ENCODE measurements at places on chromosomes 1 and 21.

DNA sequence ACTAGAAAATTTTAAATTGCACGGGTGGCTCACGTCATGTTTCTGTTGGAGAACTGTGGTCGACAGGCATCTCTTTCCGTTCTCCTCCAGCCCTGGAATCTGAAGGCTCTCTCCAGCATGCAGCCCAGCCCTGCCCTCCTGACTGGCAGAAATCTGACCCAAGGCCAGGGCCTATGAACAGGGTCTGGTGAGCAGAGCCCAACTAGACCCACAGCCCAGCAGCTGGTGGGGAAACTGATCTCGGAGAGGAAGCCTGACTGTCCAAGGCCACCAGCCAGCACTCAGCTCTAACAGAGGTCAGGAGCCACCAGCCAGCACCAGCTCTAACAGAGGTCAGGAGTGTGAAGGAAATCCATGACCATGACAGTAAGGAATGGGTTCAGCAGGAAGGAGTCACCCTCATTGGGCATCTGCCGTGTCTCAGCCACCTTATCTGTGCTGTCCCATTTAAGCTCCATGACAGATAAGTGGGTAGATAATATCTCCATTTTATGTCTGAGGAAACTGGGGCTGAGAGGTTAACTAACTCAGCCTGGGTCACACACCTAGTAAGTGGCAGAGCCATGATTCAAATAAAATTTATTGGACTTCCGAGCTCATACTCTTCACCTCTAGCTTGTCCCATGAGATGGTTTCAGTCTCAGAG lies 20.2 kb upstream of the PKP1 start:
- no peak for DNase-seq

DNA sequence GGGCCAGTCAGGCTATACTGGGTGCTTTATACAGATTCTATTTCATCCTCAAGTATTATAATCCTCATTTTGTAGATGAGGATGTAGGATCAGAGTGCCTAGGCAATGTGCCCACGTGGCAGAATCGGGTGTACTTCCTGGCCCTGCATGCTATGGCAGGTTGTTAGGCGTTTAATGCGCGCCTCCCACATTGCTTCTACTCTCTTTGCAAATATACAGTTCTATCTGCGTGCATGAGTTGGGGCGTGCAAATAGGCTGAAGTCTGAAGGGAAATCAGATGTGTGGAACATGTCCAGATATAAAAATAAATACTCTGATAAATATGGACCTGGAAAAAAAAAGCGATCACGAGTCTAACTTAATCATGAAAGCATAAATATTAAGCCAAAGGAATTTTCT lies 194.7 kb upstream of the FMN2 start:
- no peak for DNase-seq

DNA sequence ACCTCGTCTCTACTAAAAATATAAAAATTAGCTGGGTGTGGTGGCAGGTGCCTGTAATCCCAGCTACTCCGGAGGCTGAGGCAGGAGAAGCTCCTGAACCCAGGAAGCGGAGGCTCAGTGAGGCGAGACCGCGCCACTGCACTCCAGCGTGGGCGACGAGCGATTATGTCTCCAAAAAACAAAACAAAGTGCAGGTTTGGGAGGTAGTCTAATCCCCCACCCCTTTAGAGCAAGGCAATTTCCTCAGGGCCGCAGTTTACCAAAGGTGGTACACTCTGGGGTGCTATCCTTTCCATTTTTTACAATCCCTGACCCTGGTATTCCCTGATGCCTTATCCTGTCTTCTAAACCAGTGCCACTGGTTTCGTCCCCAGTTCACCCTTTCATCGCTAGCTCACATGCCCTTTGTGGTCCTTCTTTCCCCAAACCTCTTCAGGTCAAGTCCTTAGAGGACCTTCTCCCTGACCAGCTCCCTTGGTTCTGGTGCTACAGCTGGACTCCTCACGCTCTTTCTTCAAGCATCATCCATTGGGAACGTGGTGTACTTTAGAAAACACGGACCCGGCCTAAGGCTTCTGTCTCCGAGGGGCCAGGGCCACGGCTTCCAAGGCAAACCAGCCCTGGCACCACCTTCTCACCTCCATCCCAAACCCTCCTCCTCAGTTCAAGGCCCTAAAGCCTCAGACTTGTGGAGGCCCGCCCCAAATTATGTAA lies 873 bp downstream of the IFT25 start:
- DNase-seq, result no peak

DNA sequence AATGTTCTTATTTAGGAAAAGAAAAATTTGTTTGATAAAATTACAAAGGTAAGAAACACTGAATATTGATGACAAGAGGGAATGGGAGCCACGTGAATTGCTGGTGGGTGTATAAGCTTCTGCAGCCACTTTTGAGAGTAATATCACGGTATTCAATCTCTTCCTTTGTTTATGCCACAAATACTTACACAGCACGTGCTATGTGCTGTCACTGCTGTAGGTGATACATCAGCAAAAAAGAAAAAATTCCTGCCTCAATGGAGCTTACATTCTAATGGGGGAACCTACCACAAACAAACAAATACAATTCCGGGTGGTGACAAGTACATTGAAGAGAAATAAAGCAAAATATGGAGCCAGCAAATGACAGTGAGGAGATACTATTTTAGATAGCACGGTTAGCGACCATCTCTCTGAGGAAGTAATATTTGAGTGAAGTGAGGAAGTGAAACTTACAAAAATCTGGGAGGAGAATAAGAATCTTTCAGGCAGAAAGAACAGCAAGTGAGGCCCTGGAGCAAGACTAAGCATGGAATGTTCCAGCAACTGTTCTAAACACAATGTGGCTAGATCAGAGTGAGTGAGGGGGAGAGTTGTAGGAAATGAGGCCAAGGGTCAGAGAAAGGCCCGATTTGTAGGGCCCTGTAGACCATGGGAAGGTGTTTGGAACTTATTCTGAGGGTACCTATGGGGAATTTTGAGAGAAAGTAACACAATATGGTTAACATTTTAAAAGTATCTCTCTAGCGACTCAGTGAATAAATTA lies 2.6 kb upstream of the FCRLB start:
- DNase-seq, result no peak

GRCh38 chr1:181033799-181034451 lies at the start of gene MR1:
Gene MR1 (plus strand): TSS chr1:181033983. CDS start chr1:181034008, 25 bp downstream.
- peak; percentile 80 for DNase-seq

DNA sequence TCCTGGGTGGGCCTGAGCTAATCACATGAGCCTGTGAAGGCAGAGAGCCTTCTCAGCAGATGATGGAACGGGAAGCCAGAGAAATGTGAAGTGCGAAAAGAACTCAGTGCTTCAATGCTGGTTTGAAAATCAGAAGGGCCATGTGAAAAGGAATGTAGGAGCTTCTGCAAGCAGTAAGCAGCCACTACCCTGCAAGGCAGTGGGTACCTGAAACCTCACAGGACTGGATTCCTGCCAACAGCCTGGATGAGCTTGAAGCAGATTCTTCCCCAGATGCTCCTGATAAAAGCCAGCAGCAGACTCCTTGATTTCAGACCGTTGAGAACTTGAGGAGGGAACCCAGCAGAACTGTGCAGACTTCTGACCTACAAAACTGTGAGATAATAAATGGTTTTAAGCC lies 158.6 kb downstream of the SYT2 start:
- DNase-seq, result no peak

DNA sequence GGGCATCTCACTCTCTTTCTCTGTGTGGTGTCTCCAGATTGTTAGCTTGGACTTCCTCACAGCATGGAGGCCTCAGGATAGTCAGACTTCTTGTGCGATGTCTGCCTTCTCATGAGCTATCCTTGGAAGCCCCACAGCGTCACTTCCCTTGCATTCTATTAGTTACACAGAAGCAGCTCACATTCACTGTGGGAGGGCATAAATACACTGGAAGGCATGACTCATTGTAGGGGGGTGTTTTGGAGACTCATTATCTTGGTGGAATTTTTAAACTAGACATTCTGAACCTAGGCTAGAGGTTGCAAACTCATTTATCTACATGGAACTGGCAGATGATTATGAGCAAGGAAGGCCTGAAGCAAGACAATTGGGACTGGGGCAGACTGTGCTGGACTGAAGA lies 21.4 kb upstream of the FASLG start:
- no peak for DNase-seq

GRCh38 chr1:222927031-222927430 lies 112.2 kb downstream of the DISP1 start:
- no peak for DNase-seq

DNA sequence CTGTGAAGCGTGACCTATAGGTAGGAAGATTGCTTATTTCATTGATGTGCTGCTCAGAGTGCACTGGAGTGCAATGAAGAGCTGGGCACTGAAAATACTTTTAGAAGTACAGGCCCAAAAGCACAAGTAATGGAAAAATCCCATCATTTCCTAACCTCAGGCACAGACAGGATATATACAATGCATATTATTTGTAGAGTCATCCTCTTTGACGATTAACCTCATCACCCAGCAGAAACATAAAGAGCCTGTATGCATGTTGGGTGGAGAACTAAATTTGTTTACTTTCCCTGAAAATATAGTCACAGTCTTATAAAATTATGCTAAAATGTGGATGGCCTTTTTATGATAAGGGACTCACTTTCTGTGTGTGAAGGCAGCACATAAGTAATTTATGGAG lies 98.1 kb downstream of the TNNI3K start:
- DNase-seq, result no peak

GRCh38 chr21:41016472-41016871 lies 151.5 kb upstream of the BACE2 start:
- no peak for DNase-seq

DNA sequence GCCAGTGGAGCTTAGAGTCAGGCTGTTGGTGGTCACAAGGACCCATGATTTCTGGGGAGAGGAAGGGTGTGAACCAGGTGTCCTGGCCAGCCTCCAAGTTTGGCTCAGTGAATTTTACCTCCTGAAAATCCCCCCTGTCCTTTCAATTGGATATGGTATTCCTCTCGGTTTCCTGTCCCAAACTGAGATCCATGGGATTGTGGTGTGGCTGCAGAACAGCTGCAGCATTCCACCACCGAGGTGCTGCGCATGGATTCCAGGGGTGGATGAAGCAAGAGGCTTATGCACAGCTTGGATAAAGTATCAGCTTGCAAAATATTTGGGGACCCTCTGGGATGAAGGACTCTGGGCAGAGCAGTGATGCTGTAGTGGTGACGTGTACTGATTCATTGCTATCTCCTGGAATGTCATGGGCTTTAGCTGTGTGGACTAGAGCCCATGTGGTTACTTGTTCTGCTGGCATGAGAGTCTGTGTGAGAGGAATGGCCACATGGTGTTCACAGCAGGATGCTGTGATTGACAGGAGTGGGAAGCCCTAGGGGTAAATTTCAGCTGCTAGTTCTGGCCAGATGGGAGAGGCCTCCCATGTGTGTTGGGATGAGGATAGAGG lies 148.7 kb upstream of the SPAG17 start:
- DNase-seq, result no peak

DNA sequence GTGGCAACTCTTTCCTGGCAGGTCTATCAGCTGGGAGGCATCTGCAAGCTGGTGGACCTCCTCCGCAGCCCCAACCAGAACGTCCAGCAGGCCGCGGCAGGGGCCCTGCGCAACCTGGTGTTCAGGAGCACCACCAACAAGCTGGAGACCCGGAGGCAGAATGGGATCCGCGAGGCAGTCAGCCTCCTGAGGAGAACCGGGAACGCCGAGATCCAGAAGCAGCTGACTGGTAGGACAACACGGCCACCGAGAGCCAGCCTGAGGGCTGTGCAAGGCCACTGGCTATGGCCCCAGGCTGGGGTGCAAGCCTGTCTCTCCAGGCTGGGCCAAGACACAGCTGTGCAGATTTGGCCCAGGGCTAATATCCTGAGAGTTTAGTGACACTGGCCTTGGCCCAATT lies 34.2 kb downstream of the PKP1 start:
- DNase-seq, result no peak

DNA sequence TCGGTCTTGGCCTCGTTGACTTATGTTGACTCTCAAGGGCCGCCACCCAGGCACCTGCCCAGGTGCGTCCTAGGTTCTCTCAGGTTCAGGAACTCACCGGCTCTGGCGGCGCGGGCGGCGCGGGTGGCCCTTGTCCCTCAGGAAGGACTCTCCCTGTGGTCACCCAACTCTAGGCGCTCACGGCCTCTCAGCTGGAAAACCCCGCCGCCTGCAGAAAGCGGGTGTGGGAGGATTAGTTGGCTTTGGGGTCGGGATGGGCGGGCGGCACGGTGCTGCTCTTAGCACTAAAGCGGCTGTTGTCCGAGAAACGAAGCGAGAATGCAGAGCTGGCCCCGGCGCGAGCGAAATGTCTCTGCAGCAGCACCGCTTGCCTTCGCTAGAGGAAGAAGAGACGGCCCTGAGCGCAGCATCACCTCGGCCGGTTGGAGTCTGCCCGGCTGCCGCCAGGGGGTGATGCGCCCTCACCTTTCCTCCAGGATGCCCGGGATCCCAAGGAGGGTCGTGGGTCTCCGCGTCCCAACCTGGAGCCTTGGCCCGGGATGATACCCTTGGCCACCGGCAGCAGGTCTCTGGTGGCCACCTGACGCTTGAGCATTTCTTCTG lies 8.1 kb upstream of the TADA1 start:
- DNase-seq, result peak; percentile 46

DNA sequence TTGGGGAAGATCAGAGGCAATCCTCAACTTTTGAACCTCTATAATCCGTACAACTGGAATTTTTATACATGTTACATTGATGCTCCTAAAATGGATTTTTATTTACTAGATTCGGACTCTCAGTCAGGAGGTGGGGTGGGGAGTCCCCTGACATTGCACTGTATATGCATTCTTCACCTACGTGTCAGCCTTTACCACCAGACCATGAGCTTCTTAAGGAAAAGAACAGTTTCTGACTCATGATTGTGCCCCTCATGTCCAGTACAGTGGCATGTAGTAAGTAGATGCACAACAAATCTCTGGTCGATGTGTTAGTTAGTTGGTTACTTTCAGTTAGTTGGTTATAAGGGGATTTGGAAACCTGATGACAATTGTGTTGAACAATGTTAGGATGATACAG lies 15.4 kb downstream of the LPAR3 start:
- no peak for DNase-seq

- DNase-seq, result no peak
Measured at GRCh38 chr21:15562748-15563147, 167.0 kb upstream of the USP25 start.

GRCh38 chr1:71834601-71835441 lies 447.5 kb downstream of the NEGR1 start:
- no peak for DNase-seq

- DNase-seq, result no peak
Measured at GRCh38 chr1:73821520-73821919, 376.5 kb downstream of the LRRIQ3 start.

DNA sequence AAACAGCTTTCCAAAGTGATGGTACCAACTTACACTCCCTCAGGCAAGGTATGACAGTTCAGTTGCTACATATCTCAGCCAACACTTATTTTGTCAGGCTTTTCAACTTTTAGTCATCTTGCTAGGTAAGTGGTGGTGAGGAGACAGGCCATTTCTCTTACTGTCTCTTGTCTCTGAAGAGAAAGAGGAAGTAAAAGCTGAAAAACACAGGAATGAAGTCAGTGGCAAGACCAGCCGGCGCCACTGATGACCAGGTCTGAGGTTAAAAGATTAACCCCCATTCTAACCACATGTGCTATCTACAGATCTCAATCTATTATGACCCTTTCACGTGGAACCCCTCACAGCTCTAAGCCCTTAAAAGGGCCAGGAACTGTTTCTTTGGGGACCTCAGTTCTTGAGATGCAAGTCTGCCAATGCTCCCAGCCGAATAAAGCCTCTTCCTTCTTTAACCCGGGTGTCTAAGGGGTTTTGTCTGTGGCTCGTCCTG lies 4.2 kb downstream of the ADCY10 start:
- DNase-seq, result no peak

GRCh38 chr1:216555653-216556052 lies 132.4 kb upstream of the USH2A start:
- no peak for DNase-seq
